ENCODE measurements at places on chromosomes 16 and 17.

GRCh38 chr17:2282297-2282873 is 21.2 kb downstream of the SMG6 start:
- peak; percentile 65 for DNase-seq

GRCh38 chr16:6122401-6122800 is 1024.8 kb upstream of the EEF2KMT start:
- DNase-seq = no peak

DNA sequence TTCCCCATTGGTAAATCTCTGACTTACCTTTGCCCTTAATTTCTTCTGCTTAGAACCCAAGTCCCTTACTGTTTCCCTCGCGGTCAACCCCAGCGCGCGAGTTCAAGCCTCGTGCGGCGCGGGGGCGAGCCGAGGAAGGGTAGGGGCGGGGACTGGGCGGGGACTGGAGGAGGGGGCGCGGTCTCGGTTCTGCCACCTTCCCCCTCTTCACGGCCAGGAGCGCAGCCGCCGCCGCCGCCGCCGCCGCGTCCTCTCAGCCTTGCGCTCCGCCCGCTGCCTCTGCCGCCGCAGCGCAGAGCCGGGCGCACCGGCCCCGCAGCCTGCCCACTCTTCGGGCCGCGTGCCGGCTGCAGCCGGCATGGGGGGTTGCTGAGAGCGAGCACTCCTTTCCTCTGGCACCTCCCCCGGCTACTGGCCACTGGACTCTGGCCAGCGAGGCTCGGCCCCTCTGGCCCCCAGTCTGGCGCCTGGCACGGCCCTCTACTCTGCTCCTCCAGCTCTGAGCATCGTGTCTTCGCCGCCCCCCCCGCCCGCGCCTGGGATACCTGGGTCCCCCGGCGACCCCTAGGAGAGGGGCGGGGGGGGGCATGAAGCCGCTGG is at the start of gene RAPGEFL1:
TSS of gene RAPGEFL1 (plus strand) at position 196 of the 600 bp plus-strand sequence. CDS start at position 588, 392 bp downstream.
- DNase-seq = no peak

DNA sequence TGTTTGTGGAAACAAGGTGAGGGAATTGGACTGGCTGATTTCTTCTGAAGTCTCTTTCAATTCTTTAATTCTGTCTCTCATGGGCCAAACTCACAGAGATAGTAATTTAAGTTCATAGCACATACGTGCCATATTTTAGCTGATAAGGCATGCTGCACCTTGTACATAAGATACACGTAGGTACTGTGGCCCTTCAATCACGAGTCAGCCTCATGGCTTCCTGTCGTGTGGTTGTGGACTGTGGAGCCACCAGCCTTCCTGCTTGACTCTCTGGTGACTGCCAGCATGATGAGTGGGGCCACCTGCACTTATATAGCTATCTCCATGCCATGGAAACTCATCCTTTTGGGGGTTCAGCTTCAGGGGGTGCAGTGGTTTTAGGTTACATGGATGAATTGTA is 25.1 kb downstream of the KSR1 start:
- DNase-seq = no peak

- no peak for DNase-seq
Measured at GRCh38 chr17:55668312-55668920, 54.2 kb downstream of the TMEM100 start.

- DNase-seq = no peak
Measured at GRCh38 chr17:32264140-32264799, 1.4 kb upstream of the RHBDL3 start.

DNA sequence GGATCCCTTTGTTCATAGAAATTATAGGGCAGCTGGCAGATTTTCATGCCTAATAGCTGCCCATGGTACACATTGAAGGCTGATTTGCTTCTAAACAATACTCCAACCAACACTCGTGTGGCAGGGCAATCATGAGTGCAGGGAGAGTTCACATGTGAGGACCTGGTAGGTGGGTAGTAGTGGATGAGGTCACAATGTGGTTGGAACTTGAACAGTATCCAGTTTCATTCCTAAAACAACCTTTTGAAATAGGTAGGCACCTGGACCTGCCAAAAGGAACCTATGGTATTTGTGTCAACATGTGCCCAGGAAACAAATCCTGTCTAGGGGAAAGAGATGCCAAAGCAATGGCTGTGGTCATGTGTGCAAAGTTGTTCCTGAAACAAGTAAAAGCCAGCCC is 32.8 kb downstream of the CCL4 start:
- no peak for DNase-seq

DNA sequence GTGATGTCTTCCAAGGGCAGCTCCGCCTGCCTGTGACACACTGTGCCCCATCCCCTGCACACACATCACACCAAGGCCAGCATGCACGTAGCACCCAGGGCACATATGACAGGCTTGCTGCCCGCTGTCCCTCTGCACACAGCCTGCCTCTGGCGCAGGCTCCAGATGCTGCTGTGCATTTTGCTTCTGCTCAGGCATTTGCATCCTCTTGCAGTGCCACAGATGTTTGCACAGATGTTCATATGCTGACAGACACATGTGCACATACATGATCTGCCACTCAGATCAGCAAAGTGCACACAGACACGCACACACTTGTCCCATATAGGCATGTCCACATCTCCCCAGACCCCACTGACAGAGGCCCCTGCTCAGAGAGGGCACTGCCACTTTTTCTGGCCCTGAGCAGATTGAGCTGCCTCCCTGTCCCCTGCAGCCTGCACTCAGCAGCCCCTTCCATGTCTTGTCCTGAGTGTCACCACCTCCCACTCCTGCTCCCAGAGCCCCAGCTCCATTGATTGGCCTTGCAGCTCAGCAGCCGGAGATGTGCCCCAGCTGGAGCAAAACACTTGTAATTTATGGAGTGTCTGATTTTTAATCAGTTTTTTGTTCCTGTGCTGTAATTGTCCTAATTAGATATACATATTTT is 115.1 kb upstream of the RPL38 start:
- no peak for DNase-seq

DNA sequence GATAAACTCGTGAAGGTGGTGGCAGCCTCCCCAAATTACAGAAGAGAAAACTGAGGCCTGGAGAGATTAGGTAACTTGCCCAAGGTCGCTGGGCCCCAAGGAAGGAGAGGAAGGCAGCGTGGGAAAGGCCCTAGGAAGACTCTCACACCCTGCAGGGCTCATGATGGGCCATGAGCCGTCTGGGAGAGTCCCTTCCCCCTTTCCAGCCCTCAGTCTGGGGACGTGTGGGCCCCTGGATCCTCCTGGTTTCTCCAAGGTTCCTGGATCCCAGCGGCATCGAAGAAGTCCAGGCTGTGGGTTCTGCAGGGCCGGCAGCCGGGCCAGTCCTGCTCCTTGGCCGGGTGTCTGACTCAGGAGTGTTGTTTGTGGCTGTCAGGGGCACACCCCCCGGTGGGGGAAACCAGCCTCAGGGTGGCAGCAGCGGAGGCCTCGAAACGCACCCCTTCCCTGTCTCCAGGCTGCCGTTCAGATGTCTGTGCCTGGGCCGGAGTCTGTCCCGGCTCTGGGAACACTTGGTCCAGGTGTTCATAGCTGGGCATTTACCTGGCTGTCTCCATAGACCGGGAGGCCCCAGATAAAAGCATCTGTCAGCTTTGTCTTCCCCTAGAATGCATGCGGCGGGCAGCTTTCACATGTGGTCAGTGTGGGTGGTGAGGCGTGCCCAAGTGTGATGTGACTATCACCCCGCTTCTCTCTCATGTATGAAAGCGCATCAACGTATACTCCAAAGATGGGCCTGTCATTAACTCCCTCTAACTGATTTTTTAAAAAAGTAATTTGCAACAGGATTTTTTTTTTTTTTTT is 3.7 kb upstream of the RAP1GAP2 start:
- DNase-seq = no peak

DNA sequence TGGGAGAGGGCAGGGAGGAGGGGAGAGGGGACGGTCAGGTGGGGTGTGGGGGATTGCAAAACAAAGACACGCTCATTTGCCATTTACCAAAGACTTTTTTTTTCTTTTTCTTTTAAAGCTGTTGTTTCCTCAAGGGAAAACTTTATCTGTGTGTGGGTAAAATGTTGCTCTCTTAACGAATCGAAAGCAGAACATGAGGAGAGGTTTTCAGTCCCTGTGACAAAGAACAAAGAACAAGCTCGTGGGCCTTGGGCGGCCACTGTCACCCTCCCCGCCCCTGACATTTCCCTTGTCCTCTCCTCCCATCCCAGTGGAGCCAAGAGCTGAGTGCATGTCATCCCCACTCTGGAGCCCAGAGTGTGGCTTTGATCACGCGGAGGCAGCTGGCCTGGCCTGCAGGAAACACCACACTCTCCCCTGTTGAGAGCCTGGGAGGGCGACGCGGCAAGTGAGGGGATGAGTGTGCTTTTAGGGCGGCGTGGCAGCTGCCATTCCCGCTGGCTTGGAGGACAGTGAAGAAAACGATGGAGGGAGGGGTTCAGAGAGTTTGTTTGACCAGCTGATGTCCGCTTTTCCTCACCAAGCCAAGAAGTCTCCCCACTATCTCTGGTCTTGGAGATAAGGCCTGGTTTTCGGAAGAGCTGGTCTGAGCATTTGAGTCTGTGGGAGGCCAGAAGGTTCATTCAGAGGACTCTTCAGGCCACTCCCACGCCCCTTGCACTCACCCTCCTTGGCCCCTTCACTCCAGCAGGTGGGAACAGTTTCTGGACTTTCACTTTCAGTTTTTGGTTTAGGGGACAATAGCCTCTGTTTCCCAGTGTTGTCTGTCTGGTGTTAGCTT is 11.4 kb downstream of the CCR7 start:
- DNase-seq = no peak

DNA sequence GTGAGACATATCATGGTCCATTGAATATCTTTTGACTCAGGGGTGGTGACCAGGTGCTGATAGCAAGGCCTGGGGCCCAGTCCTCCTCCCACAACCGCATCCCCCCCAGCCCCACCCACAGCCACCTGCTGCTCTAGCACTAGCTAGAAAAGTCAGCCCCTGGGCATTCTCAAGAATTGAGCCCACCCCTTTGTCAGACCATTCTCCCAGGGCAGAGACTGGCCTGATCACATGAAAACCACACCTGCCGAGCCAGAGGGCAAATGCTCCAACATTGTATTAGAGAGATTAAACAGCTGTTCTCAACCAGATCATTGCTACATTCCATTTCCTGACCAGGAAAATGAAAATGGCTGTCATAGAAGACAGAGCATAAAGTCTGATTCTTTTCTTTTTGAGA is 62.4 kb downstream of the RAB11FIP4 start:
- DNase-seq = no peak

DNA sequence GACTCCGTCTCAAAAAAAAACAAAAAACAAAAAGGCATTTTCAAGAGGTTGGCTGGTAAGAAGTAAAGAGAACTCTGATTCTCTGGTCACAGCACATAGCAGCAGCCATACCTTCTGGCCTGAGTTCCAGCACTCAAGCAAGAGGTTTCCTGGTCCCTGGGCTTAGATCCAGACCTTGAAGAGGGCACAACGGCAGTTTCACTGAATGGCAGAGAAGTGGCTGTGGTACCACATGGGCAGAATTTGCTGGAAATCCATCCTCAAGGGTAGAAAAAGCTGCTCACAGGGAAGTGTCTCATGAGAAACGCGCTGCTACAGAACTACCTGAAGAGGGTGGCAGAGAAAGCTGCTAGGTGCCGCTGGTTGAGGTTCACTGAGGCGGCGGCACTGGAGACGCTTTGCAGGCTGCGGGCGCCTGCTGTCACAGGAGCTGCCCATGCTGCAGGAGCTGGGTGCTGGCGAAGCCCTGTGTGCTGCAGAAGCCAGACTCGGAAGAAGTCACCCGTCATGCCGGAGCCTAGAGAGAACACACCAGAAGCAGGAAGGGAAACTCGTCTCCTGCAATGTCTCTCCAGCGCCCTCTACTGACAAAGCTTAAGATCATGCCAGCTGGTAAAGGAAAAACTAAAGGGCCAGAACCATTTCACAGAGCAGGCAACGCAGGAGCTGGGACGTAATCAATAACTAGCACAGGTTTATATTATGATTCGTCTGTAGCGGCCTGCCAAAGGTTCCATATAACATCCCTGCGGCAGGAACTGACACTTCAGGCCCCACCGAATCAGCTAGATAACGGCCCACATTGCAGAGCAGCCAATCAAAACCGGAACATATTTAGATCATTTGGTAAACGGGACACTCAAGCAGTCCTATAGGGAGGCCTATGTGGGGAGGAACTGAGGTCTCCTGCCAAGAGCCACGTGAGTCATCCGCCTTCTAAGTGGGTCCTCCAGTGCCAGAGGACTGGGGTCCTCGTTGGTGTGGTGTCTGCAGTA is 5.4 kb upstream of the ZNF213 start:
- peak; percentile 61 for DNase-seq

DNA sequence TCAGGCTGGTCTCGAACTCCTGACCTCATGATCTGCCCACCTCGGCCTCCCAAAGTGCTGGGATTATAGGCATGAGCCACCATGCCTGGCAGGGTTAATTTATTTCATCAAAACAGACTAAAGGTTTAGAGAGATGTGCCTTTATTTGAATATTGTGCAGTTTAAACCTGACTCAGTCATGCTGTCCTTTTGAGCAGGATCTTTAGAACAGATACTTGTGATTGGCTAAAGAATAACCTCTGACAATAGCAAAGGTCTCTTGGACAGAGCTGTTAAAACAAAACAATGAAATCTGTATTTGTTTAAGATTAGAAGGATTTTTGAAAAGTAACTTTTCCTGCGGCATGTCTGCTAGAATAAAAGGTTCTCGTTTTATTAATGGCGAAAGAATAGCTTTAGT is 36.0 kb downstream of the ZNF207 start:
- no peak for DNase-seq

All from SIG-M5 (cell line).